ENCODE measurements at places on chromosomes 11 and 22.
A peak's percentile ranks its signal among the peaks of the same experiment; 100 is the strongest.

- DNase-seq: no peak
These were observed 385.5 kb upstream of the SYN3 start for GRCh38 chr22:33443683-33444082.

GRCh38 chr11:107695446-107695845, 16.4 kb downstream of the SLN start:
- no peak for DNase-seq

- no peak for DNase-seq
These were observed 49.9 kb downstream of the TENM4 start for GRCh38 chr11:79390923-79391322.

GRCh38 chr22:32355760-32356159, 1.9 kb upstream of the RFPL3 start:
- no peak for DNase-seq

DNA sequence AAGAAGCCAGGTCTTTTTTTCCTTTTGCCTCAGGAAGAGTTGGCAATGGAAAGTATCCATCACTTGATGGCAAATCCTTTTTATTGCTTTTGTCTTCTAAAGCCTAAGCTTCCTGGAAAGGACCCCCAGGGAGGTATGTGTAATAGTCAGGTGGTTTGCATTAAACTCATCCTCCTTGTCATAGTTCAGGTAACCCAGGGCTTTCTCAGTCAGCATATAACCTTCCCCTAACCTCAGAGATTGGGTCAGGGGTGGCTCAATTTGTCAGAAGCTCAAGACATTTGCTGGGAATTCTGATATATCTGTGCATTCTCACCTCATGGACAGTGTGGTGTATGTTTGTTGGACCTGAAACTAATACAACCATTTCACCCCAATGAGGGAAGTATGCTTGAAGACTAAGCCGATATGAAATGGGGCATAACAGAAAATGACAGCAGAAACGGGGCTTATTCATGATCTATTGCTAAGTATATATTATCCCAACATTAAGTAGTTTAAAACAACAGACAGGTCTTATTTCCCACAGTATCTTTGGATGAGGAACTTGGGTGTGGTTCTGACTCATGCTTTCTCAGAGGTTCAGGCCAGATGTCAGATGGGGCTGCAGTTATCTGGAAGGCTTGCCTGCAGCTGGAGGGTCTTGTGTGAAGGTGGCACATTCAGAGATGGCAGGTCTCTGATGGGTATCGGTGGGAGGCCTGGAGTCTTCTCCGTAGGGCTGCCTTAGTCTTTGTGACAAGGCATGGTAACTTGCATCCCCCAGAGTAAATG, 135.8 kb upstream of the SPON1 start:
- DNase-seq: no peak

DNA sequence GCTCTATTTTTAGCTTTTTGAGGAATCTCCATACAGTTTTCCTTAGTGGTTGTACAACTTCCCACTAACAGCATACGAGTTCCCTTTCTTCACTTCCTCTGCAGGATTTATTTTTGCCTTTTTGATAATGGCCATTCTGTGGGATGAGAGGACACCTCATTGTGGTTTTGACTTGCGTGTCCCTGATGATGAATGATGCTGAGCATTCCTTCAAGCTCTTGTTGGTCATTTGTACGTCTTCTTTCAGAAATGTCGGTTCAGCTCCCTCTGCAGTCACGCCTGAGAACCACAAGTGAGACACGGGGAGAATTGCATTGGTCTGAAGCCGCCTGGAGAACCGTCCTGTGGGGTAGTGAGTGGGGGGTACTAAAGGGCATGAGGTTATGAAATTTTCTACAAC, 2.0 kb upstream of the KRTAP5-10 start:
- DNase-seq: no peak

GRCh38 chr22:27698813-27699212, 102.7 kb downstream of the MN1 start:
- no peak for DNase-seq

DNA sequence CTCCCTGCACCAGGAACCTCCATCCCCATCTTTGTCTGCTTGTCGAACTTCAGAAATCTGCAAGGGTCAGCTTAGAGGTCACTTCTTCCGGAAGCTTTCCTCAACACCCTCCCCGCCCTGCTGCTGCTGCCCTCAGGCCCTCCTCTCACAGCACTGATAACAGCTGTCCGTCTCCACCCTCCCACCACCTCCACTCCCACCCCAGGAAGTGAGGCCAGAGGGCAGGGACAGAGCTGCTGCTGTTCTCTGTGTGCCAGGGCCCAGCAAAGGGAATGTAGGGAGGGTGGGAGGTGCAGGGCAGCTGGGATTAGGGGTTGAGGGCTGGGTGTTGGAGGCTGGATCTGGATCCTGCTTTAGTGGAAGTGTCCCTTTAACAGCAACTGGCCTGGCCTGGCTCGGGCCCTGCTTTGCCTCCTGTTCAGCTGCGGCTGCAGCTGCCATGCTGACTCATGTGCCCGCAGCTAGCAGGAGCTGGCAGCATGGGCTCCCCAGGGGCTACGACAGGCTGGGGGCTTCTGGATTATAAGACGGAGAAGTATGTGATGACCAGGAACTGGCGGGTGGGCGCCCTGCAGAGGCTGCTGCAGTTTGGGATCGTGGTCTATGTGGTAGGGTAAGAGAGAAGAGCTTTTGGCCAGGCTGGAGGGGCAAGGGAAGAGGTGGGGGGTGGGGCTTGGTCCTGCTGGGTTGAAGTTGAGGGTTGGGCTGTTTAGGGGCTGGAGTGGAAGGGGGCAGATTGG, at the start of gene P2RX6:
Gene P2RX6, plus strand, starts transcription at position 440 of the 740 bp plus-strand sequence. Its CDS starts 10 bp downstream, at position 450.
- DNase-seq: no peak

- no peak for DNase-seq
These were observed 18.8 kb upstream of the P4HA3 start for GRCh38 chr11:74330075-74330858.

GRCh38 chr11:36405585-36406367, 104.3 kb downstream of the TRAF6 start:
- DNase-seq: no peak

DNA sequence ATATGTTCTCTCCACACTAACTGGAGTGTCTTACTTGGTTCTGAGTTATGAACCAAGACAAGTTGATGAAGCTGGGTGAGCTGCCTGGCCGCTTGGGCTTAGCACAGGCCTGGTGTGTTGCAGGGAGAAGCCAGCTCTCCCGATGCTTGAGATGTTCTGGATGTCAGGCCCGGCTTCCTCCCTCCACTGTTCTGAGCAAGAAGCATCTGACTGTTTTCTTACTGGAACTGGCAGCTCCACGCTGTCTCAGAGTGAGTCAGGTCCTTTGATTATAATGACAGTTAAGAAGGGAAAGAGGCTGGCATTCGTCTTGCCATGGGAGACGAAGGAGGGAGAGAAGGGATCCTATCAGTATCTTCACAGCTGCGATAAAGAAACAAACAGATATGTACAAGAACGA, 46.5 kb upstream of the CRTAM start:
- DNase-seq: peak; percentile 37

- no peak for DNase-seq
These were observed 54.7 kb upstream of the CCDC89 start for GRCh38 chr11:85740481-85741400.

- no peak for DNase-seq
These were observed 552.1 kb upstream of the CHORDC1 start for GRCh38 chr11:90774727-90775566.

DNA sequence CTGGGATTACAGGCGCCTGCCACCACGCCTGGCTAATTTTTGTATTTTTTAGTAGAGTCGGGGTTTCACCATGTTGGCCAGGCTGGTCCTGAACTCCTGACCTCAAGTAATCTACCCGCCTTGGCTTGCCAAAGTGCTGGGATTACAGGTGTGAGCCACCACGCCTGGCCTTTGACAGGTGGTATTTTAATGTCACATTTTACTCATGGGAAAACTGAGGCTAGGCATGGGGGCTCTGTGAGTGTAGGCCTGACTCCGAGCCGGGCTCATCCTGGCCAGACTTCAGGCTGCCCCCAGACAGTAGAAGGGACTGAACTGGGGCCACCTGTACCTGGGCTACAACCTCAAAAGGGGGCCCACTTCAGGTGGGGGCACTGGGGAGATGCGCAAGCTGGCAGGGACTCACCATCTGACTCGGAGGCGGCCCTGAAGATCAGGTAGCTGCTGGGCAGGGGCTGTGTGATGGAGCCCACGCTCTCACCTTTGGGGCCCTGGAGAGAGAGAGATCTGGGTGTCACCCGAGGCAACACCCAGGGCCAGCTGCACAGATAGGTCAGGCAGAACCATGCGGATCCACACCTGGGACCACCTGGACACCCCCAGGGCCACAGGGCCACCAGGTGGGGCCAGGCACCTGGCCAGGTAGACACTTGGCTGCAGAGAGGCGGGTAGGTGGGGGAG, 45.8 kb downstream of the OSBPL5 start:
- peak; percentile 67 for DNase-seq

- no peak for DNase-seq
These were observed 10.1 kb upstream of the BLID start for GRCh38 chr11:122126024-122126688.

GRCh38 chr22:47957649-47958048, 1195.2 kb downstream of the TBC1D22A start:
- no peak for DNase-seq

- DNase-seq: peak; percentile 61
These were observed 6.8 kb downstream of the ALDH3B2 start for GRCh38 chr11:67667490-67668191.

DNA sequence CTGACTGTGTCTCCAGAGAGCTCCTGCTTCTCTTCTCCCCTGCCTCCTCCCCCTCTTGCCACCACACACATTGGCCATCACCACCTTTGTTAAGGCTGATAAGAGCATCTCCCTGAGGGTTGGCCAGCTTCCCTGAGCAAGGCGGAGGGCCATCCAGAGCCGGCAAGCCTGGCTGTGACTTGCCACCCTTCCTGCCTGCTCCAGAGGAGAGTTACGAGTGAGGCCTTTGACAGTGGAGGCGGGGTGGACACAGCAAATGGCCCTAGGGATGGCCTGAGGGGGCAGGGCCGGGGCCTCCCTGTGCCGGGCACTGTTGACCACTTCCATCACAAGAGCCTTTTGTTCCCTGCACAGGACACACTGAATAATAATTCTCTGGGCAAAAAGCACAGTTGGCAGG, 5.4 kb downstream of the FREY1 start:
- no peak for DNase-seq

DNA sequence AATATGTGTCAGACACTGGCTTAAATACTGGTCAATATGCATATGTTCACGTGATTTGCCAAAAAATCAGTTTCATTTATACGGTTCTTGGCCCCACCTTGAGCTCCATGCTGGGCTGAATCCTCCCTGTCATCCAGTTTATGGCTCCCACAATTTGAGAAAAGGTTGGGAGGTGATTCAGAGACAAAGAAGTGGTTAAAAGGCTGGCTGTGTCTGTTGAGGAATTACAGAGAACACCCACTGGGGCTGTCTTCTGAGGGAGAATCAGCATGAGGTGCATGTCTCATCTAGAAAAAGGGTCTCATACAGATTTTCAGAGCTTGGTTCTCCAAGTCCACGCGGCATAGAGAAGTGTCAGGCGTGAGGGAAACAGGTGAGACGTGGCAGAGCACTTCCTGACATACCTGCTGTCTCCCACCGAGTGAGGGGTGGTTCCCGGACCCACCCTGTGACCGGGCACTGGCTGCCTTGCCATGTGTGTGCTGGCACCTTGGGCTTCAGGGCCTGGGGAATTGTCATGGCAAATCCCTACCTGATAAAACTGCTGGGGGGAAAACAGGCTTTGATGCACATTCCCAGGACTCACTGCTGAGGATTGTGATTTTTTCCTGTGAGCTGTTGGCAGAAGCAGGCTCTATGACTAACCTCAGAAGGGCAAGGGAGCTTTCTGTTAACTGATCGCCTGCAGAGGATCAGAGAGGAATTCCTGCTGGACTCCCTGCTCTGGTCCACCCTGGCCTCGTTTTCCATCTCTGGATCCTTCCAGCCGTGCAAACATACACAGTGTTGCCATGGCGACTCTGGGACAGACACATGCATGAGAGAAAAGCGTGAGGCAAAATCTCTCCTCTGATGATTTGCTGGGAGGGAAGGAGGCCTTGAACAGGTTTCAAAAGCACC, 223.6 kb downstream of the ADAMTS15 start:
- DNase-seq: peak; percentile 89

GRCh38 chr11:109945626-109946321, 147.4 kb upstream of the ZC3H12C start:
- no peak for DNase-seq

DNA sequence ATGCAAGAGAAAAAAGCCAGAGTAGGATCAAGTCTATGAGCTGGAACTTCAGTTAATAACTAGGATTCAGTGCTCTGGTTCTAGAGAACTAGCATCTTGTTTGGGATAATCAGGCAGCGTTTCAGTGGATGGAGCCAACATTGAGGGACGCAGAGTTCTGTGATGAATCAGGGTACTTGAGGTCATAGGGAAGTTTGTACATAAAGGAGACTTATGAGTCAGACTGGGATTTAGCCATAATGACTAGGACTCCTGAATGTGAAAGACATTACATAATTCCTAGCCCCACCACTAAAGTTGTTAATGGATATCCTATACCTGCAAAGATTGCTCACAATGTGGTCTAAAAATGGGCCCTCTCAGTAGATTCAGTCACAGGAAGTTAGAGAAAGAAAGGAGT, 6.8 kb downstream of the SLN start:
- peak; percentile 45 for DNase-seq

- no peak for DNase-seq
These were observed 196.9 kb downstream of the CSNK2A3 start for GRCh38 chr11:11155962-11156815.

DNA sequence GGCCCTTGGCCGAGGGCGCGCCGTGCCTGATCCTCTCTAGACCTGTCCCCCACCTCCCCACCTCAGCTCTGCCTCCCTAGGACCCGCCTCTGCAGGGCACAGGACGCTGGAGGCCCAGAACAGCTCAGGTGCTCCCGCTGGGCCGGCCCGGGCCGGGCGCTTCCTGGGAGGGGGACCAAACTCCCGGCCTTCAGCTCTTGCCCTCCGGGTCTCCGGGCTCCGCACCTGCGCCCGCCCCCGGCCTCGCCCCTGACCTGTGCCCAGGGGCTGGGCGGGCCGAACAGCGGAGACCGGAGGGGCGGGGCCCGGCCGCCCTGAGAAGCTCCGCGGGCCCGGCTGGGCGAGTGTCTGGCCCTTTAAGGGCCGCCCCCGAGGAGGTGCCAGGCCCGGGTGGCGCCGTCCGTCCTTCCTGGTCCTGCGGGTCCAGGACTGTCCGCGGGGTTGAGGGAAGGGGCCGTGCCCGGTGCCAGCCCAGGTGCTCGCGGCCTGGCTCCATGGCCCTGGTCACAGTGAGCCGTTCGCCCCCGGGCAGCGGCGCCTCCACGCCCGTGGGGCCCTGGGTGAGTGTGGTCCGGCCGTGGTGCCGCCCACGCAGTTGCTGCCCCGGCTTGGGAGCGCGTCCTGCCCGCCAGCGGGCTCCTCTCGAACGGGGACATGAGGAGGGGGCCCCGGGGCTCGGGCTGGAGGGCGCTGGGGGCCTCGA, at the start of gene SSH3:
Gene SSH3, plus strand, starts transcription at position 399 of the 703 bp plus-strand sequence. Its CDS starts 96 bp downstream, at position 495.
- DNase-seq: peak; percentile 89

DNA sequence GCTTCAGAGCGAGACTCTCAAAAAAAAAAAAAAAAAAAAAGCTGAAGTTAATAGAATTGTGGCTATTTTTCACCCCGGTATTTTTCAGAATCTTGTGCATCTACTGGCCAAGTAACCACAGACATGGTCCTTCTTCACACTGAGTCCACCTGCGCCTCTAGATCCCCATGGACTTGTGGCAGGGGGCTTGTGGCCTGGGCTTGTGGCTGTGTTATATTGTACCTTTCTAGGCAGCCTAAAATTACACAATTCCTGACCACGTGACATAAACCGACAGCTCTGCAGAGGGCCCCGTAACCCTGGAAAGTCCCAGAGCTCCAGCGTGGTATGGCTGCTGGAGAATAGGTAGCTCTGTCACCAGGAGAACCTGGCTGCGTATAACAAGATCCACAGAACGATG, 10.9 kb upstream of the NAALADL1 start:
- no peak for DNase-seq

Measured in tibial artery (tissue), 4 donors.